Thoracic aorta (tissue), 2 donors: ENCODE measurements at places on chromosomes 1 and 21. TPM values are rescaled to one million over a fixed set of nuclear protein-coding genes. Genes with fewer than 3 reads are reported as not detected.

DNA sequence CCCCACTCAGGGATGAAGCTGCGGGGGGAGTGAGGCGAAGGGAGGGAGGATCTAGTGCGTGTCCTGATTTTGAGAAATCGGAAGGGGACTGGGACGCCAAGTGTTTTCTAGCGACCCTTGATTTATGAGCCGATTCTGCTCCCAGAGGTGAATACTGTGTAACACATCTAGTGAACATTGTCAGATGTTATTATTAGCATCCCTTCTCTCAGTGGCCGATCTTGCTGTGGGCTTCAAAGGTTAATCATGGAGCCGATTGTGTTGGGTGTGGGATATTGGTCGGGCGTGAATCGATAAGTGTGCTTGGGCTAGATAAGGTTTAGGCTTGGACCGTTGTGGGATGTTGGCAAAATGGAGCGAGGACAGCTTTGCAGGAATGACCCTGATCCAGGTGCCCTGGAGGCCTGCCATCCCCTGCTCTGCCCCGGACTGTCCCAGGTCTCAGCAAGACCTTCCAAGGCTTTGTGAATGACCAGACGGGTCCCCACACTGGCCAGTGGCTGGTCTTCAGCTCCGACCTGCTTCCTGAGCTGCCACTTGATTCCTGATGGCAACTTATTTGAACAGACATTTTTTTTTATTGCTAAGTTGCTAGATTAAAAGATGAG, 2.2 kb downstream of the AJAP1 start:
- H3K36me3 ChIP-seq, result no peaks in the 10 kb centered on the region
- no peak overlapping the region for H3K4me3 ChIP-seq
- H3K27ac ChIP-seq, result no peak overlapping the region
- no peak for DNase-seq
- H3K27me3 ChIP-seq, result peaks cover 17% of the 10 kb centered on the region
- peaks cover 3% of the 10 kb centered on the region for H3K4me1 ChIP-seq

The IFNLR1 gene
- 0.14 TPM for total RNA-seq

The WDR64 gene
- total RNA-seq, result not detected

DNA sequence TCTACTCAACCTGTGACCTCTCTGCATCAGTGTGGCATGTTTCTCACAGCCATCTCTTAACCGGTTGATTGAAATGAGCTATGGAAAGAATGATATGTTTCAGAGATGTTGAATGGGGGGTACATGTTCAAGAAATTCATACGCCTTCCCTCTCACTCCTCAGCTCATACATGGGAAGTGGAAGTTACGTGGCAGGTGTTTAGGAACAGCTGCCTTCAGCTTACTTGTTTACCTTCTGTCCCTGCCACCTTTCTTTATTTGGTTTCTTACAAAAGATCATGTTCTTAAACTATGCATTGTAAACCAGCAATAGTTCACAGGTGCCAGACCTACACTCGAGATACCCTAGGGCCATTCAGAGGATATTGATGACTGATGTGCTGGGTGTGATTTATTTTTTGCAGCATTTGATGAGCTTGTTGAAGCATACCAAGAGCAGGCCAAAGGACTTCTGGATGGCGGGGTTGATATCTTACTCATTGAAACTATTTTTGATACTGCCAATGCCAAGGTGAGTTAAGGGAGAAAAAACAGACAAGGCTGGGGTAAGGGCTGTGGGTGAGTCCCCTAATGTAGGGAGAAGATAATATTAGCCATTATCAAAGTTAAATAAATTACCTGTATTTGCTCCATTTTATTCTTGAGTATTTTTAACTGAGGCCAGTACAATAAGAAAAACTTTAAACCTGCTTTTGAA, 17.4 kb downstream of the MTR start:
- no peak overlapping the region for H3K27ac ChIP-seq
- no peaks in the 10 kb centered on the region for H3K4me1 ChIP-seq
- no peak overlapping the region for H3K4me3 ChIP-seq
- H3K27me3 ChIP-seq, result no peaks in the 10 kb centered on the region

DNA sequence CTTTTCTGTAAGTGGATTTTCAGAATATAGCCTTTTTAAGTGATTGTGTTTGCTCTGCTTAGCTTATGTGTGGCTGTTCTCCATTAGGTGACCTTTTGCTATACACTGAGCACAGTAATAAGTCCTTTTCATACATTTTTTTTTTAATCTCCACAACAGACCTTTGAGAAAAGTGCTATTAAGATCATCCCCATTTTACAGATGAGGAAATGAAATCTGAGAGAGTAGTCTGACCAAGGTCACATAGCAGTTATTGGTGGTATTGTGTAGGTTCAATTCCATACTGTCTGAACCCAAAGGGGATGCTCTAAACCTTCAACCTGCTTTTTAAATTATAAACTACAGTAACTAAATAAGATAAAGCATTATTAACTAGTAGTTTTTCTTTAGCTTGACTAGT, 1.7 kb downstream of the PRRC2C start:
- no peak for DNase-seq
- no peak overlapping the region for H3K27ac ChIP-seq
- H3K27me3 ChIP-seq, result no peaks in the 10 kb centered on the region

The SELENBP1 gene
- 41.8 TPM for total RNA-seq

GRCh38 chr1:216903382-216903740, 180.1 kb upstream of the ESRRG start:
- no peak overlapping the region for H3K4me3 ChIP-seq
- H3K27ac ChIP-seq, result no peak overlapping the region
- no peaks in the 10 kb centered on the region for H3K4me1 ChIP-seq
- H3K36me3 ChIP-seq, result no peaks in the 10 kb centered on the region
- DNase-seq, result no peak
- H3K27me3 ChIP-seq, result no peaks in the 10 kb centered on the region

- no peak for DNase-seq
- no peak overlapping the region for H3K27ac ChIP-seq
- H3K4me3 ChIP-seq, result no peak overlapping the region
- no peaks in the 10 kb centered on the region for H3K27me3 ChIP-seq
Observed at GRCh38 chr1:177183836-177184235, 13.1 kb downstream of the BRINP2 start.

DNA sequence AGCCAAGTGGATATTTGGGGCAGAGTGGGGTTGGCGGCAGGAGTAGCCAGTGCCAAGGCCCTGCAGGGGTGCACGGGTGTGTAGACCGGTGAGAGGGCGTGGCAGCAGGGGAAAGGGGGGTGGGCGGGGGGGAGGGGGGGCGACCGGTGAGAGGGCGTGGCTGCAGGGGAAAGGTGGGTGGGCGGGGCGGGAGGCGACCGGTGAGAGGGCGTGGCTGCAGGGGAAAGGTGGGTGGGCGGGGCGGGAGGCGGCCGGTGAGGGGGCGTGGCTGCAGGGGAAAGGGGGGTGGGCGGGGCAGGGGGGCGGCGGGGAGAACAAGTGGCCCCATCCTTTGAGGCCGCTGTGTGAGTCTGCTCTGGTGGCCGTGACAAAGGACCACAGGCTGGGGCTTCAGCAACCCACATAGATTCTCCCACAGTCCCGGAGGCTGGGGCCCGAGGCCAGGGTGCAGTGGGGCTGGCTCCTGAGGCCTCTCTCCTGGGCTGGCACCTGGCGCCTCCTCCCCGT, 25.8 kb downstream of the RRP1 start:
- no peaks in the 10 kb centered on the region for H3K27me3 ChIP-seq
- H3K4me3 ChIP-seq, result no peak overlapping the region
- no peak for DNase-seq

GRCh38 chr1:96521994-96522760, 199.4 kb upstream of the PTBP2 start:
- H3K36me3 ChIP-seq, result no peaks in the 10 kb centered on the region
- H3K27ac ChIP-seq, result no peak overlapping the region
- H3K4me3 ChIP-seq, result no peak overlapping the region
- no peak for DNase-seq
- no peaks in the 10 kb centered on the region for H3K27me3 ChIP-seq

The TFF3 gene
- 3.2 TPM for total RNA-seq

DNA sequence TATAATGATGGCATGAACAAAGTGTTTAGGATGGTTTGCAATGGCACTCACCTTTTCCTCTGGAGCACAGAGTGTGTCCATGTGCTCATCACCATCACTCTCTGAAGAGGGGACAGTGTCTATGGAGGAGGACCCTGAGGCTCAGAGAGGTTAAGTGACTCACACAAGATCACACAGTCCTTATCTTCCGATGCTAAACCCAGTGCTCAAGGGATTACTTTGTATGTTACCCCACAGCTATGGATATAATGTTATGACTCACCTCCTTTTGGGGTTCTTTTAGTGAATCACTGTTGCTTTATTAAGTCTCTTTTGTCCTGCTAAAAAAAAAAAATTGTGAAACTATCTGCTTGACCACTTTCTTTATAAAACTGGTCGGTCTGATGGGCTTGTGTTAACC, 67.6 kb downstream of the TENT5C start:
- no peaks in the 10 kb centered on the region for H3K36me3 ChIP-seq
- H3K27ac ChIP-seq, result no peak overlapping the region
- H3K4me3 ChIP-seq, result no peak overlapping the region
- no peak for DNase-seq
- H3K27me3 ChIP-seq, result no peaks in the 10 kb centered on the region

DNA sequence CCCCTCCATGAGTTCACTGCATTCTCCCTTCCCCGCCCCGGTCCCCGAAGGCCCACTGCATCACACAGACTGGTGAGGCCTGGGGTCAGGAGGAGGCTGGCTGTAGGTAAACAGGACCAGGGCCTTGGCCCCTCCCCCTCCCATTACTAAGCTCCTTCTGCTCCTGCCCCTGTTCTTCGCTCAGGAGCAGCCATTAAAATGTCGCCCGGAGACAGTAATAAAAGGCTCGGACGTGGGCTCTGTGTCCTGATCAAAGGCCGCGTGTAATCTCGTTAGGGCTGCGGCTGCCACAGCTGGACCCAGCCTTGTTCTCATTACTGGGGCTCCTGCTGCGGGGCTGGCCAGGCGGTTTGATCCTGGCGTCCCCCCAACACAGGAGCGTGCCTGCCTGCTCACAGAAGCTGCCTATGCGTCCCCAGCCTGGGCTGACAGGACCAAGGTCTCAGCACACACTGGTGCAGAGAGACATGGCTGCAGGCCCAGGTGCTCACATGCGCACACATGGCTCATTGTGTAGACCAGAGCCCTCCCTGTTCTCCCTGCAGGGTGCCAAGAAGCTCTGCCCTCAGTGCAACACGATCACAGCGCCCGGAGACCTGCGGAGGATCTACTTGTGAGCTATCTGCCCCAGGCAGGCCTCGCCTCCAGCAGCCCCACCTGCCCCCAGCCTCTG, 24.0 kb downstream of the TMEM53 start:
- peaks cover 23% of the 10 kb centered on the region for H3K36me3 ChIP-seq
- DNase-seq, result no peak
- H3K4me3 ChIP-seq, result no peak overlapping the region
- peaks cover 7% of the 10 kb centered on the region for H3K4me1 ChIP-seq
- H3K27ac ChIP-seq, result no peak overlapping the region

GRCh38 chr1:248847956-248848561, 10.0 kb downstream of the ZNF672 start:
- no peak overlapping the region for H3K27ac ChIP-seq
- no peak overlapping the region for H3K4me3 ChIP-seq
- no peaks in the 10 kb centered on the region for H3K4me1 ChIP-seq
- no peaks in the 10 kb centered on the region for H3K27me3 ChIP-seq
- DNase-seq, result no peak

The IL10 gene
- total RNA-seq, result 40.9 TPM

DNA sequence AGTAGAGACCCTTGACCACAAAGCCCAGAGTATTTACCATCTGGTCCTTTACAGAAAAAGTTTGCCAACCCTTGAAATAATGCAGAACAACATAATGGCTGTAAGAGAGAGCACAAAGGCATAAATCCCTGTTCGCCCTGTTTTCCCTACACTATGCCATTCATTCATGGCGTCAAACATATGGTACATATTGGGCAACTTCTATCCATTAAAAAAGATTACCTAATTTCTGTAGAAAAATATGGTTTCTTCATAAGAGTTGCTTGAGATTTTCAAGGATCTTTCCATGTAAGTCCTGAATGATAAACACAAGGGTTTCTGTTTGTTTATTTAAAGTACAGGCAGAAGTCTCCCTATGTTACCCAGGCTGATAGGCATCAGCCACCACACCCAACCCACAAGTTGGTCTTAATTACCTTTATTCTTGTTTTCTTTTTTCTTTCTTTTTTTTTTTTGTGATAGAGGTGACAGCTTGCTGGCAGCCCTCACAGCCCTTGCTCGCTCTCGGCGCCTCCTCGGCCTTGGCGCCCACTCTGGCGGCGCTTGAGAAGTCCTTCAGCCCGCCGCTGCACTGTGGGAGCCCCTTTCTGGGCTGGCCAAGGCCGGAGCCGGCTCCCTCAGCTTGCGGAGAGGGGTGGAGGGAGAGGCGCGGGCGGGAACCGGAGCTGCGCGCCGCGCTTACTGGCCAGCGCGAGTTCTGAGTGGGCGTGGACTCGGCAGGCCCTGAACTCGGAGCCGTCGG, 68.3 kb upstream of the NR5A2 start:
- H3K27me3 ChIP-seq, result no peaks in the 10 kb centered on the region
- H3K36me3 ChIP-seq, result no peaks in the 10 kb centered on the region
- H3K4me3 ChIP-seq, result no peak overlapping the region
- H3K27ac ChIP-seq, result no peak overlapping the region
- DNase-seq, result no peak

- no peaks in the 10 kb centered on the region for H3K4me1 ChIP-seq
- H3K4me3 ChIP-seq, result no peak overlapping the region
- no peak for DNase-seq
- no peaks in the 10 kb centered on the region for H3K36me3 ChIP-seq
Observed at GRCh38 chr1:58439946-58440345, 106.6 kb downstream of the OMA1 start.

- H3K27ac ChIP-seq, result no peak overlapping the region
- no peak for DNase-seq
- peaks cover 29% of the 10 kb centered on the region for H3K4me1 ChIP-seq
- H3K36me3 ChIP-seq, result no peaks in the 10 kb centered on the region
- H3K4me3 ChIP-seq, result no peak overlapping the region
- H3K27me3 ChIP-seq, result no peaks in the 10 kb centered on the region
Observed at GRCh38 chr1:60596791-60597750, 485.3 kb upstream of the NFIA start.

The NUCKS1 gene
- total RNA-seq, result 116 TPM

The GADD45A gene
- 227 TPM for total RNA-seq

DNA sequence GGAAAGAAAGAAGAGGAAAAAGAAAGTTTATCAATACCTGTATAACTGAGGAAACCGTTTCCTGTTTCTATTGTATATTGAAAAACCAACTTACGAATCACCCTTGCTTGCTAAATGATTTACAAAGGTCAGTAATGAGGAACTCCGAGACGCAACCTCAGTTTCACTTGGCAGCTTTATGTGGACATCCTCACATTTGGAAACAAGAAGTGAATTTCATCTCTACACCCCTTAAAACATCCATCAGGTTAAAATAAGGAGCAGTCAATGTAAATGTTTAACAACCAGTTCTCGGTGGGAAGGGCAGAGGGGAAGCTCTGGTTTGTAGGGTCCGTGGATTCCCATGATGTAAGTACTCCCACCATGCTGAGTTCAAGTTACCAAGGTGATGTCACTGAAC, 481.7 kb upstream of the RUNX1 start:
- no peak overlapping the region for H3K4me3 ChIP-seq
- DNase-seq, result no peak
- H3K27ac ChIP-seq, result no peak overlapping the region
- H3K36me3 ChIP-seq, result no peaks in the 10 kb centered on the region

GRCh38 chr1:24385160-24385940, 28.2 kb downstream of the STPG1 start:
- no peak overlapping the region for H3K4me3 ChIP-seq
- no peak overlapping the region for H3K27ac ChIP-seq

The SPRR2E gene
- total RNA-seq, result not detected
